ENCODE measurements at places on chromosomes 6 and 20.

DNA sequence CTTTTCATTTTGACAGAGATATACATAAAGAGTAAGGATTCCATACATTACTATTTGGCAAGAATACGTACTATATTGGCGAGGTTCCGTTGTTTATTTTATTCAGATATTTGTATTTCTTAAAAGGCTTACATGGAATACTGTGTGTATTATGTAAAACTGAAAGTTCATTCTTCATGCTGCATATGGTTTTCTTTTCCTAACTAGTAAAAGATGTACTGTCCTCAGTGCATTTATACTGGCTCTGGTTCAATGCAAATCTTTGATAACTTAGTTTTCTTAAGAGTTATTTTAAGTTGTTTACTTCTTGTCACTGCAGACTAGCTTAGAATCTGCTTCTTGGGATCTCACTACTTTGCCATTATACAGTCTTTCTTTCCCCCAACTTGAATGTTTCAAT is 42.0 kb downstream of the ADGRB3 start:
- no peak for DNase-seq

DNA sequence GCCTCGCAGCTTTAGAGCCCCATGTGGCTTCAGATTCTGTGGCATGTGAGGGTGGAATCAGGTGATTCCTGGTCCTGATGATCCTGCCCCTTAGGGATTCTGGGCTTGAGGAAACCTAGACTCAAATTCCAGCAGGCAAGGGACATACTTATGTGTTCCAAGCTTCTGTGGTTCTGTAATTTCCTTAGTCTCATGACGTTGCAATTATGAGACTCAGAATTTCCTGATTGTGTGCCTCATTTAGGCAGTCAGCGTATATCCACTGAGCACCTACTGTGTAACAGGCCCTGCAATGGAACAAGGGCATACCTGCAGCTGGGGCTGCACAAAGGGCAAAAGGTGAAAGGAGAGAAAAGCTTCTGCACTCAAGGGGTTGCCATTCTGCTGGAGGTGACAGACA is 11.6 kb upstream of the BPIFB4 start:
- DNase-seq: no peak

DNA sequence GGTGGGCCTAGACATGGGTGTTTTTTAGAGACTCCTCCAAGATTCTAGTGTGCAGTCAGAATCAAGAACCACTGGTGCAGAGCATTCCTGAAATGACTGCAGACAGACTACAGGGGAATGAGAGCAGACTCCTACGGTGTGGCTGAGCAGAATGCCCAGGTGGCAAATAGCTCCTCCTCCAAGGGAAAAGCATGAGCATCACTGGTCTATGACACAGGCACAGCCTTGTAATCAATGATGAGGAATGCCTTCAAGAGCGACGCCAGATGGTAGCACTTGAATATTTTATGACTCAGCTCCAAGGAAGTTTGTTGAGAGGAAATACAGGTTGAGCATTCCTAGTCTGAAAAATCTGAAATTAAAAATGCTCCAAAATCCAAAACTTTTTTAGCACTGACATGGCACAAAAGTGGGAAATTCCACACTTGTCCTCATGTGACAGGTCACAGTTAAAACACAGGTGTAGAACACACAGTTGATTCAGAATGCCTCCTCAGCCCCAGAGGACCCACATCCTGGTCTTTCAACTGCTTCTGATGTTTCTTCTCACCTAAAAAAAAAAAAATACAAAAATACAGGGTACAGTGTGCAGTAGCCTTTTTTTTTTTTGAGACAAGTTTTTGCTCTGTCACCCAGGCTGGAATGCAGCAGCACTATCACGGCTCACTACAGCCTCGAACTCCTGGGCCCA is 10.6 kb upstream of the FAM8A1 start:
- DNase-seq: no peak

GRCh38 chr20:41264819-41265218 is 52.7 kb downstream of the ZHX3 start:
- DNase-seq: no peak

DNA sequence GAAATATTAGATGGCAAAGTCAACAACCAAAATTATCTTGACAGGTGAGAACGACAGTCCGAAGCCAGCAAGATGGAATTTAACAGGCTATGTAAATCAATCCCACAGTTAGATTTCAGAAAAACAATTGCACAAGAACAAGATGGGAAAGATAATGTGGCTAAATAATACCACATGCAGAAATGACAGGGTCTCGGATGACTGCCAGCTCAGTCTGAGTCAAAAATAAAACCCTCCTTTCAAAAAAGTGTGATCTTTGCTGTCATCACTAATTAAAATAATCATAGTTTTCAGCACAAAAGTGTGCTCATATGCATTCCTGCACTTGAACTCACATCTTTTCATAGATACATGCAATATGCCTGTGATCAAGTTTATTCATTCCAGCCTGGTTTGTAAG is 25.9 kb downstream of the FOXQ1 start:
- no peak for DNase-seq

- no peak for DNase-seq
Observed at GRCh38 chr20:59153832-59154231, 9.8 kb upstream of the ZNF831 start.
